Body of pancreas (tissue), 4 donors: ENCODE measurements at places on chromosomes 6 and 20. TPM values are rescaled to one million over a fixed set of nuclear protein-coding genes. Genes with fewer than 3 reads are reported as not detected.

DNA sequence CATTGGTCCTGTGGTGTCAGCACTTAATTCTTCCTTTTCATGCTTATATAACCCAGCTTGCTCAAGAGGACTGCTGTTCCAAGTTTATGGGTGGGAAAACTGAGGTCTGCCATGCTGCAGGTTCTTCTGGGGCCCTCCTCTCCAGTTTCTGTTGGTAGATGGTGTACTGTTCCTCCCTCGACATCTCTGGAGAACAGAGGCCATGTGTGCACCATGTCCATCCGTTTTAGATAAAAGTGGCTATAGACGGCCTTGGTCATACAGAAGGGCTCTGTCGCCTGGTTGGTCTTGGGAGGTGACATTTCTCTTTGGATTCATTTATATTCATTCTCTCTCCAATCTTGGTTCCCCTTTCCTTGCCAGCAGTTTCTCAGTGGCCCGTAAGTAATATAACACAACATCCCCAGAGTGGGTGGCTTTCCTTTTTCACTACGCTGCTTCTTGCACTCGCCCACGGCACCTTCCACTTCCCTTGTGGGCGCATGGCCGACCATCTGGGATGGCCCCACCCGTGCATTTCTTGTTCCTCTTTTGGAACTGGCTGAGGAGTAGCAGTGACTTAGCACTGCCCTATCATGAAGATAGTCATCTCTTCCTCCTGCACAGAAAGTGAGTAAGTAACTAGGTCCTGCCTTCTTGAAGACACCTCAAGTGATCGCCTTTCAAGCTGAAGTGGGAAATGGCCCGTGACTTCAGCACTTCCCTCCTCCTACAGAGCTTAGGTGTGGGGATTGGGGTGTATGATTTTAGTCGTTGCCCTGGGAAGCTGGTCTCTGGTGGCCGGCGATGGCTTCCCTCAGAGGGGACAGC, 94.2 kb downstream of the RREB1 start:
- DNase-seq: peak; percentile 72

- DNase-seq: no peak
These were observed 126.2 kb upstream of the SSTR4 start for GRCh38 chr20:22908944-22909343.

GRCh38 chr6:21073318-21073839, 520.2 kb upstream of the SOX4 start:
- no peak for DNase-seq

PMEPA1 gene
- 23.9 TPM for total RNA-seq

DNA sequence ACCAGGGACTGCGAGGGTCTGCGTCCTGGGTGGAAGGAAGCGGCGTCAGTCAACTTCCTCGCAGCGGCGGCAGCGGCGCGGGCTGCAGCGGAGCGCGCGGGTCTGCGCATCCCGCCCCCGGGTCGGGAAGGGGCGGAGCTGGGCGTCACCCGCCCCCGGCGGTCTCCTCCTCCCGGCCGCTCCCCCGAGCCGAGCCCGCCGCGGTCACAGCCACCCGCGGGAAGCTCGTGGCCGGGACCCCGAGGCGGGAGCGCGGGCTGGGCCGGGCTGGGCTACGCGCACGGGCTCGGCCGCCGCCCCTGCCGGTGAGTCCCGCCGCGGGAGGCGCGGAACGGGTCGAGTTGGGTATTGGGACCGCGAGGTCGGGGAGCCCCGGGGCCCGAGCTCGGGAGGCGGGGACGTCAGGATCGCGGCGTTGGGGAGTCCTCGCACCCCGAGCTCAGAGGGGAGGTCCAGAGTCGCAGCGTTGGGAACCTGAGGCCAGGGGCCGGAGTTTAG, at the start of gene PAQR8:
PAQR8 (plus strand) TSS at position 207 of the 498 bp plus-strand sequence. CDS start 41,063 bp downstream, outside the sequence.
- DNase-seq: peak; percentile 66

DNA sequence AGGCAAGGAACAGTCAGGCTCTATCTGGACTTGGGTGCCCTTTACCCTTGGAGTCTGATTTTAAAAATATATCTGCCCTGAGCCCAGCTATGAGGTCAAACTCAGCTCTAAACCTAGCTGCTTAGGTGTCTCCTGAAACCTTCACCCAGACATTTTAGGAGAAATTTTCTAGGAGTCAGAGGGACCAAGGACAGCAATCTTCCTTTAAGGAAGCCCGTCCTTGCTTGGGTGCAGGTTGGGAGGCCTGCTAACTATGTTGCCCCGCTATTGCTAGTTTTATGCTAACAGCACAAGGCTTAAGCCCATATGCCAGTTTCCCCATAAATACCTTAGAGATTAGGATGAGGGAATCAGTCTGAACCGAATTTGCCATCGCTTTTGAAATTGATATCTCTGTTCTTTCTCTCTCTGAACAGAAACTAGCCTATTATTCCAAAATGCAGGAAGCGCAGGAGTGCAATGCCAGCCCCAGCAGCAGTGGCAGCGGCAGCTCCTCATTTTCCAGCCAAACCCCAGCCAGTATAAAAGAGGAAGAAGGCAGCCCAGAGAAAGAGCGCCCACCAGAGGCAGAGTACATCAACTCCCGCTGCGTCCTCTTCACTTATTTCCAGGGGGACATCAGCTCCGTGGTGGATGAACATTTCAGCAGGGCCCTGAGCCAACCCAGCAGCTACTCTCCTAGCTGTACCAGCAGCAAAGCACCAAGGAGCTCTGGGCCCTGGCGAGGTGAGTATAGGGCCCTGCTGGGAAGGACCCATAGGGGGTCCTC, 2.6 kb downstream of the VGLL2 start:
- DNase-seq: no peak
